ENCODE measurements at places on chromosomes 4 and X.

DNA sequence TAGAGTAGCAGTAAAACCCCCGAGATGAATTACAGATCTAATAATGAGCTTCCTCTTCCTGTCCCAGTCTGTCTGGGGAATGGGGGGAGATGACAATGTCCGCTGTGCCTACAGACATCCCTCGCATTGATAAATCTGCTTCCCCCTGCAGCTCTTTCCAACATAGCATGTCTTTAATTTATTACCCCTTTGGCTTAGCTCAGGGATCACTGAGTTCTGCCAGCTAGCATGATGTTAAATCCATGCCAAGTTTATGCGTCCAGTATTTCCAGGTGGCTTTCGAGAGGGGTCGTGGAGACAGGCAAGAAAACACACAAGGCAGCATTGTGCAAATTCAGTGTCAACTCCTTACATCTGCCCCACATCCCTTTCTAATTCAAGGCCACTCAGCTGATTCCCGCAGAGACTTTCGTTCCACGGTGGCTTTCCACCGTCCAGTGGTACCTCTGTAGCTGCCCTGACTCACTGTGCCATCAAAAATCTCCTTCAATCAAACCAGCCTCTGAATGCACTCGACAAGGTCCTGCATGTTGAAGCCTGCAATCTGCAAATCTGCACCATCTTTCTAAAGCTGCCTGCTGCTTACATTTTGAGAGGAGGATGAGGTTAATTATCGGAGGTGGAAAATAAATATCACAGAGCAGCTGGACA lies 75.1 kb downstream of the MXRA5 start:
- DNase-seq, result no peak

GRCh38 chr4:112693507-112693906 lies 56.6 kb downstream of the LARP7 start:
- no peak for DNase-seq

DNA sequence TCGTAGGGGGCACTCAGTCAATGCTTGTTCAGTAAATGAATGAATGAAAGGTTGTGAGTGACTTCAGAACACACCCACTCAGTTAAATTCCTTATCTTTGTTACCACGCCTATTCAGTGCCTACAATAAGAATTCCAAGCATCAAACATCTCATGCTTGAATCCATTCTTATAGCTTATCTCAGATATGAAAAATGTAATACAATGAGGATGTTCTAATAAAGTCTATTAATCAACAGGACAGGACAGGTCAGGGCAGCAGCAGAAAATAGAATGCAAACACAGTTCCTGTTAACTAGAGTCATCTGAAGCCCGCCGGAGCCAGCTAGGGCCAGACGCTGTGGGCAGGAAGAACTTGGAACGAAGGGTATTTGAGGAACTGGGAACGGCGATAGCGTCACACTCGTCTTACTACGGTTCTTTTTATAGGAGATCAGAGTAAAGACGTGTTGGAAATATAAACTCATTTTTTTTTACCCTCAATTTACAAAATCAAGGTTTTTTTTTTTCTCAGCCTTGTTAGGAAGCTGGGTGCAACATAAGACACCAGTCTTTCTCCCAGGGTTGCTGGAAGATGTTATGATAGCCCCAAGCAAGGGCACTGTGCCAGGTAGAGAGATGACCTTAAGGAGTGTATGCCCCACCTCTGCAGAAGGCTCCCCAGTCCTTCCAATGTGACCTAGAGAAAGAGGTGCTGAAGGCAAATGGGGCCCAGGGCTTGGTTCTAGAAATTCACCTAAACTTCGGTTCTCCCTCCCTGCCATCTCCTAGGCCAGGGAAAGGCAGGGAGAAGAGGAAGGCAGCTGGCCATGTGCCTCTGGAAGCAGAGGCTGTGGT lies 48.3 kb downstream of the SEL1L3 start:
- DNase-seq, result no peak

- DNase-seq, result peak; percentile 81
Measured at GRCh38 chr4:129526812-129527211, 430.9 kb downstream of the C4orf33 start.

DNA sequence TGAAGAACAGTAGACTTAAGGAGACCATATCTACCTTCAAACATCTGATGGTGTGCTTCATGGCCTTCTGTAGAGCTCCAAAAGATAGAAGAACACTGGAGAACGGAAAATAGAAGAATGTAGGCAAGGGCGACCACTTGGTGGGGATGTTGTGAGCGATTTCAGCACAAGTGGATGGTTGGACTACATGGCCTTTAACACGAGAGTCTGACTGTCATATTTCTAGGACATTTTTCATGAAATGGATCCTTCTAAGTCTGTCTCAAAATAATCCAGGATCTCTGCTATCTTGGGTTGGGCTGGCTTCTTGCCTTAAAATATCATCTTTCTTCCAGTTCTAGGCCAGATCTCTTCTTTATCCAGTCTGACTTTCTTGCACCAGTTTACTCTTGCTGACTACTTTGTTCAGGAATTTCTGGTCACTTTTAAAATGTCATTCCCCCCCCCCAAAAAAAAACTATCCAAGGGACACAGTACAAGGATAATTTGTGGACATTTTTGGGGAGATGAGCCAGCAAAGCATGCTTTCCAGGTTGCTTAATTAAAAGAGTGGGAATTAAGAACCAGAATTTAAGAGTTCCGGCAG lies 1.2 kb upstream of the MID1IP1 start:
- DNase-seq, result peak; percentile 20

- DNase-seq, result peak; percentile 84
Measured at GRCh38 chrX:63354484-63354883, 3.4 kb upstream of the SPIN4 start.

DNA sequence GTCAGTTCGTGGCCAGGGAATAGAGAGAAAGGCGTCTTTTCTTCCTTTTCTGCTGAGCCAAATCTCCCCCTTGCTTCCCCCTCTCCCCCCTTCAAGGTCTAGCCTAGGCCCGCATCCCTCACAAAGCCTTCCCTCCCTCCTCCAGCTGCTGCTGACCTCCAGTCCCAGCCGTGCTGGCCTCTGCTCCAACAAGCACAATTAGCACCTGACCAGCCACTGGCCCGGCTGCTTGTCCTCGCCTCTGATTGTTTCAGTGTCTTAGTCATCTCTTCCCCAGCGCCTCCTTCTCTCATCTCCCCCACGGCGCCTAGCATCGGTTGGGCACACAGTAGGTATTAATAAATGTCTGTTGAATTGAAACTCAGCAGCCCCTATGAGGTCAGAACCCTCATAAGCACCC lies 4.2 kb downstream of the ELF4 start:
- DNase-seq, result no peak

DNA sequence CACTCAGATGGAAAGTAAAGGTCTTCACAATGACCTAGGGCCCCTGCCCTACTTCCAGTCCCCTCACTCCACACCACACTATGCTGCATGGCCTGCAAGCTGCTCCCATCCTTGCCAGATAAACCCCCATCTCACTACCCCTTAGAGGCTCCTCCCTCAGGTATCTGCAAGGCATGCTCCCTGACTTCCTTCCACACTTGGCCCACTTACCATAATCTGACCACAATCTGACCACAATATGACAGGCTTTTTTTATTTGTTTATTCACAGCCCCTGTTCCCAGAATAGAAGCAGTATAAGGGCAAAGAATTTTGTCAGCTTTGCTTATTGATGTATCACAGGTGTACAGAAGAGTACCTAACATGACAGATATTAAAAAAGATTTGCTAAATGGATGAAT lies 124.7 kb downstream of the CAMK2D start:
- DNase-seq, result peak; percentile 87

- DNase-seq, result peak; percentile 84
Measured at GRCh38 chr4:57854748-57855147, 744.6 kb upstream of the IGFBP7 start.

GRCh38 chr4:6453688-6453990 lies 18.8 kb downstream of the PPP2R2C start:
- DNase-seq, result no peak

DNA sequence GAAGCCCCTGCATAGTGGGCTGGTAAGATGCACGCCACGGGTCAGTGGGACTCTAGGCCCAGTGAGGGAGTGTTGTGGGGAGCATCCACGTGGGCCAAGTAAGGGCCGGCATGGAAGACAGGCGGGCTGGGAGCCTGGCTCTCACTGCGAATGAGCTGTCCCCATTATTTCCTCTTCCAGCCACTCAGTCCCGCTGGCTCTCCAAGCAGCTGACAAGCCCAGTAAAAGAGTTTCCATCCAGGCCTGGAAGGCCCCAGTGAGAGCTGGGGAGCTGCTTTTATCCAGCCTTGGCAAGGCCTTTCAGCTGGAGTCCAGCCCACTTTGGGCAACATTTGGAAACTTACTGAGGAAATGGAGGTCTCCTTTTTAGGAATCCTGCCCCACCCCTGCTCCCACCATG lies 24.9 kb downstream of the APLN start:
- DNase-seq, result no peak

- DNase-seq, result no peak
Measured at GRCh38 chr4:8653326-8654000, 60.9 kb downstream of the CPZ start.

DNA sequence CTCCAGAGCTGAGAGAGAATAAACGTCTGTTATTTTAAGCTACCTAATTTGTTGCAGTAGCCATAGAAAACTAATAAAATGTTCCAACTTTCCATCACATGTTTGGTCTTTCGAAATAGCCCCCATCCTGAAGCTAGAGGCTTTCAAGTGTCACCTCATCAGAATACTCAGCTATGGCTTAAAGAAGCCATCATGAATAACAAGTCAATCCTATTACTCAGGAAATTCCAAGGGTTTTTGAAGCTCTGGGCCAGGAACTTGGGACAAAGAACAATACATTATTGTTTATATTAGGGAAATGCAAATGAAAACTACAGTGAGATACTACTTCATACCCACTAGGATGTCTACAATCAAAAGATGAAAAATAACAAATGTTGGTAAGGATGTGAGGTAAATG lies 42.2 kb downstream of the TBCK start:
- no peak for DNase-seq

- DNase-seq, result no peak
Measured at GRCh38 chr4:54730581-54730980, 72.8 kb downstream of the KIT start.

DNA sequence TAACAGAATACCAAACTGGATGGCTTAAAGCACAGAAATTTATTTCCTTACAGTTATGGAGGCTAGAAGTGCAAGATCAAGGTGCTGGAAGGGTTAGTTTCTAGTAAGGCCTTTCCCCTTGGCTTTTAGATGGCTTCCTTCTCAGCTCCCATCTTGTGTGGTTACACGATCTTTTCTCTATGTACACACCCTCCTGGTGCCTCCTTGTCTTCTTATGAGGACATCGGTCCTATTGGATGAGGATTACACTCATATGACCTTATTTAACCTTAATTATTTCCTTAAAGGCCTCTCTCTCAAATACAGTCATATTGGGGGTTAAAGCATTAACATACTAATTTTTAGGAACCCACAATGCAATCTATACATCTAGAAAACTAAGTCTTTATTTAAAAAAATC lies 787.9 kb upstream of the GALNTL6 start:
- peak; percentile 73 for DNase-seq

DNA sequence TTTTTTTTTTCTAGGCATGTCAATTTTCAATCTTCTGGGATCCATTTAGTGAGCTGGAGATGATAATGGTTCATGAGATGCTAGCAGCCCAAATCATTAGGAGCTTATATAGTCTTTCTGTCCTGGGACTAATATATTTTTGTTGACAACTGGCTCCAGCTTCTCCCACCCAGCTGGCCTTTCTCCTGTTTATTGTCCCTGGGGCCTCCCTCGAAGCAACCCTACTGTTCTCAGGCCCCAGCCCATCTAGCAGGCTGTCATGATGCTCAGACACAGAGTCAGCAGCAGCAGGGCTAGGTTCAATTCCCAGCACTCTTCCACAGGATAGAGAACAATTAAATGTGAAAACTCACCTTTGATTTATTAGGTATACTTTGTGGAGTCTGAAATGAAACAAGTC lies 127.6 kb upstream of the MID1 start:
- DNase-seq, result no peak

GRCh38 chrX:37905436-37906147 lies 58.2 kb upstream of the DYNLT3 start:
- DNase-seq, result no peak

DNA sequence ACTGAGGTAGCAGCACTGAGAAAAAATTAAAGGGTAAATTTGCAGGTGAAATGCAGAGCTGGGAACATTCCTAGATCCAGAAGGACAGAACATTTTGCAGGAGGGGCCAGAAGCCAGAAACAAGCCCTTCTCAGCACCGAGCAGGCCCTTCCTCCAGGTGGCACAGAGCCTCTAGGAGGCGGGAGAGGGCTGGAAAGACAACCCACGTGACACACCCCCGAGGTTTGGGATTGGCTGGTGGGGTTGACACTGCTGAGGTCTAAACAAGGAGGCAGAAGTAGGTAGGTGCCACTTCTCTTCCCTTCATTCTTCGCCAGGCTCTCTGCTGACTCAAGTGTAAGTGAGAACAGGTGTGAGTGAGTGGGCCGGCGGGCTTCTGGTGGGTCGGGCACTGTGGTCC lies at the start of gene PAGE4:
PAGE4 (plus strand) TSS at position 288 of the 400 bp plus-strand sequence. CDS start 1,126 bp downstream, outside the sequence.
- no peak for DNase-seq

DNA sequence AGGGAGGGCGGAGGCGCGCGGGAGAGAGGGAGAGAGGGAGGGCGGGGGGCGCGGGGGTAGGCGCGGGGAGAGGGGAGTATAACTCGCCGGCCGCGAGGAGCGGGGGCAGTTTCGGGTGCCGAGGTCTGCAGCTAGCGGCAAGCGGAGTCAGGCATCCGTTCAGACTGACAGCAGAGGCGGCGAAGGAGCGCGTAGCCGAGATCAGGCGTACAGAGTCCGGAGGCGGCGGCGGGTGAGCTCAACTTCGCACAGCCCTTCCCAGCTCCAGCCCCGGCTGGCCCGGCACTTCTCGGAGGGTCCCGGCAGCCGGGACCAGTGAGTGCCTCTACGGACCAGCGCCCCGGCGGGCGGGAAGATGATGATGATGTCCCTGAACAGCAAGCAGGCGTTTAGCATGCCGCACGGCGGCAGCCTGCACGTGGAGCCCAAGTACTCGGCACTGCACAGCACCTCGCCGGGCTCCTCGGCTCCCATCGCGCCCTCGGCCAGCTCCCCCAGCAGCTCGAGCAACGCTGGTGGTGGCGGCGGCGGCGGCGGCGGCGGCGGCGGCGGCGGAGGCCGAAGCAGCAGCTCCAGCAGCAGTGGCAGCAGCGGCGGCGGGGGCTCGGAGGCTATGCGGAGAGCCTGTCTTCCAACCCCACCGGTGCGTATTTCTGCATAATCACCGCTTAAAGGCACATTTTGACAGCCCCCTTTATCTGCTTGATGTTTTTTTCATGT lies at the start of gene POU4F2:
POU4F2 (plus strand) TSS at position 108 of the 720 bp plus-strand sequence; CDS start at position 356, 248 bp downstream.
- DNase-seq, result no peak

DNA sequence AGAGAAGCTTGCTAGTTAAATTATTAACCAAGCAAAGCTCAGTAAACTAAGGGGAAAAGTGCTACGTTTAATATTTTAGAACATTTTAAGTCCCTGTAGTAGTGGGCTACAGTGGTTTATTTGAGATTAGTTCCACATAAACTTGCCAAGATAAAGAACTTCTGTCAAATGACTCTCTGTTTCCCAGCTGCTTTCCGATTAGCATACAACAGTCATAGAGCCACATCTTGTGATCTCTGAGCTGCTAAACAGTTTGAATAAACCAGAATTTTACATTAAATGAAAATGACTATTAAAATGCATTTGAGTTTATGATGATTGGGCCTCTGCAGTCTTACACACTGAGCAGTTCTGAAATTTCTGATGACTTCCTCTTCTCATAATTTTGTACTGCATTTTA lies 568.5 kb downstream of the IQCM start:
- DNase-seq, result peak; percentile 75
